ENCODE measurements at places on chromosomes 4 and X.

DNA sequence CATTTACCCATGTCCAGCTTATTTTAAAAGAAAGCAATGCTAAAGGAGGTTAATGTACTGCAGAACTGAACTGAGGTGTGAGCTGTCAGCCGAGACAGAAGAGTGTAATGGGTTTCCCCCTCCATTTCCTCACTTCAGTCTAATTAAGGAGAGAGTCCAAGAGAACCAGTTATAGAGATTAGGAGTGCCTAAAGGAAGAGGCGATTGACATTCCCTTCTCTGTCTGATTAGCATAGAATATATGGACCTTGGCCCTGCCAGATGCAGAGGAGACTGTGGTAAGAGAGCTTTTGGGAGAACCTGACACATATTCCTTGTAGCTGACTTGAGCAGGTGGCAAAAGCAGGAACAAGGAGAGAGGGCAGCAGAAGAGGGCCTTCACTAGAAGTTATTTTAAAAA is 137.5 kb upstream of the INPP4B start:
- no peak overlapping the region for H3K4me3 ChIP-seq
- H3K36me3 ChIP-seq = no peaks in the 10 kb centered on the region
- H3K4me1 ChIP-seq = no peaks in the 10 kb centered on the region
- H3K27me3 ChIP-seq = peaks cover 3% of the 10 kb centered on the region
- DNase-seq = no peak

DNA sequence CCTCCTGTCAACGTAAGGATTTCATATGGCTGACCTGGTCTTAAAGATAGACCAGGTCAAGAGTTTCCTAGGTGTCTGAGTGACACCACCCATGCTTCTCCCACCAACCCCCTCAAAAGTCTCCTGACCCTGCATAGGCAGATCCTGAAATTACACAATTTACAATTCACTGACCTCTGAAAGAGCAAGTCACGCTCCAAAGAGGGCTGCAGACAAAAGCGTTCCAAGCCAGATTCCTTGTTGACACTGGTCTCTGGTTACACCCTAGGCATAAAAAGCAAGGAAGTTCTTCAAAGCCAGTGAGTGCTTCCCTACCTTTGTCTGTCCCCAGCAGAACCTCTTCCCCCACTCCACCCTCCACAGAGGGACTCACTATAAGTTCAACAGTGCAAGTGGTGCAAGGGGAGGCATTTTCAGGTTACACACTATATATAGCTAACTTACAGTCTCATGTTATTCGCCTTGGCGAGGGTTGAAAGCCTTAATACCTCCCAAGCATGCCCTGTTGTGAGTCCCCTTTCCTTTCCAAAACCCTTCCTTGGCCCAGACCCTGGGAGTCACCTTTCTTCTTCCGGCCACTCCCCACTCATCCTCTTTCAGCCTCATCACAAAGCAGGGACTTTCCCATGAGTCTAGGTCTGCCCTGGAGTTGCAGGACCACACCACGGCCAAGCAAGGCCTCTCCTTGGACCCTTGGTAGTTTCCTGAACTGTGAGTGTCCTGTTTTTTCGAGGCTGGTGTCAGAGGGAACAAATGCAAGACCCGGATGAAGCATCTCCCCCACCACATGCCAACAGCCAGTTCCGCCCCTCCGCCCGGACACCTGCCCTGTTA is 58.0 kb upstream of the KLF3 start:
- DNase-seq = no peak
- no peaks in the 10 kb centered on the region for H3K36me3 ChIP-seq
- no peaks in the 10 kb centered on the region for H3K27me3 ChIP-seq

- no peaks in the 10 kb centered on the region for H3K27me3 ChIP-seq
- H3K4me1 ChIP-seq = no peaks in the 10 kb centered on the region
- DNase-seq = no peak
- H3K4me3 ChIP-seq = no peak overlapping the region
- H3K36me3 ChIP-seq = no peaks in the 10 kb centered on the region
These were observed 563.7 kb upstream of the PRKX start for GRCh38 chrX:4277122-4277521.

DNA sequence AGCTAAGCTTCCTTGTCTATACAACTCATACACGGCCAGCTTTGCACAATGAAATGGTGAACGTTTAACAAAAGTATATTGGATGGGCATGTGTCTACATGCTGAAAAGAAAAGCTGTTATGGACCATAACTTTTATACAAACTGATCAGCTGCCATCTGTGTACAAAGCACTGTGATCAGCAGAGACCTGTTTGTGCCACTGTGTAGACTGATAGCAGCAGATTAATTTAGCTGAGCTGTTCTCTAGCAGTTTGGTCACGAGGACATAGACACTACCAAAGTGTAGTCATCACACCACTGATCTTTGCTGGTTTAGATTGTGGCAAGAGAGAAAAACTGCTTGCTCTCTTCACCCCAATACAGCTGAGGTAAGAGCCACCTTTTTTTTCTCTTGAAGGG is 124.5 kb downstream of the RAPGEF2 start:
- no peaks in the 10 kb centered on the region for H3K27me3 ChIP-seq
- H3K4me3 ChIP-seq = no peak overlapping the region
- peaks cover 11% of the 10 kb centered on the region for H3K36me3 ChIP-seq
- H3K4me1 ChIP-seq = peaks cover 18% of the 10 kb centered on the region

- no peak for DNase-seq
- H3K4me3 ChIP-seq = no peak overlapping the region
- no peaks in the 10 kb centered on the region for H3K4me1 ChIP-seq
- H3K36me3 ChIP-seq = no peaks in the 10 kb centered on the region
- no peak overlapping the region for H3K27ac ChIP-seq
These were observed 548.6 kb downstream of the TLL1 start for GRCh38 chr4:166421556-166422156.

DNA sequence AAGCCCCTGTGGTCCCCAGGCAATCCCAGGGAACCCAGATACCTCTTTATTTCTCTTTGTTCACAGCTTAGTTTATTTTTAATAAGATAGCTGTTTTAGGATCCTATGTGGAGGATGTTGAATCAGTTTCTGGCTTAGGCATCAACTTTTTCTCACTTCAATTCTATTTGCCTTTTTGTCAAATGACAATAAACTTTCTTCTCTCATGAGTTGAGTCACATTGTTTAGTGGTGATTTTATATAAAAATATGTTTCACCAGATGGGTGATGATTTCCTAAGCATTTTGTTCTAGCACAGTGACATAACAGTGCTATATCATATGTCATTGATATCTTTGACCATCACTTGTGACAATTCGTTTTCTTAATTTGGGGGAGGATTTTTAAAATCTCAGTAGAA is 198.1 kb upstream of the PUDP start:
- no peak overlapping the region for H3K27ac ChIP-seq
- H3K4me3 ChIP-seq = no peak overlapping the region
- H3K27me3 ChIP-seq = no peaks in the 10 kb centered on the region
- no peak for DNase-seq
- H3K4me1 ChIP-seq = no peaks in the 10 kb centered on the region

DNA sequence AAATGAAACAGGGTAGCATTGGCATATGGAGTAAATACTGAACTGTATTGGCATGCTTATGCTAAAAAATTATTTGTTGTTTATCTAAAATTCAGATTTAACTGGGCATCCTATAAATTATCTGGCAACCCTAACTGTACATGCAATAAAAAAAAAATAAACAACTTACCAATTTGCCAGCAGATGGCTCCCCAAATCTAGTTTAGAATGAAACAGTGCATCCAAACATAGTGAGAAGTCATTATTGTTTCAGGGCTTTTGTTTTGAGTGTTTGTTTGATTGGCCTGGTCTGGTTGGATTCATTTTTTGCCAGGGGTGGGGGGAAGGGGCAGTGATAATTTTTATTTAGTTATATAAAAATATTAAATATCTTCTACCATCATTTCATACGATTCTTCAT is 12.8 kb upstream of the NSUN7 start:
- peaks cover 15% of the 10 kb centered on the region for H3K27me3 ChIP-seq
- no peak overlapping the region for H3K4me3 ChIP-seq
- no peak overlapping the region for H3K27ac ChIP-seq
- DNase-seq = no peak
- H3K4me1 ChIP-seq = peaks cover 10% of the 10 kb centered on the region
- no peaks in the 10 kb centered on the region for H3K36me3 ChIP-seq

DNA sequence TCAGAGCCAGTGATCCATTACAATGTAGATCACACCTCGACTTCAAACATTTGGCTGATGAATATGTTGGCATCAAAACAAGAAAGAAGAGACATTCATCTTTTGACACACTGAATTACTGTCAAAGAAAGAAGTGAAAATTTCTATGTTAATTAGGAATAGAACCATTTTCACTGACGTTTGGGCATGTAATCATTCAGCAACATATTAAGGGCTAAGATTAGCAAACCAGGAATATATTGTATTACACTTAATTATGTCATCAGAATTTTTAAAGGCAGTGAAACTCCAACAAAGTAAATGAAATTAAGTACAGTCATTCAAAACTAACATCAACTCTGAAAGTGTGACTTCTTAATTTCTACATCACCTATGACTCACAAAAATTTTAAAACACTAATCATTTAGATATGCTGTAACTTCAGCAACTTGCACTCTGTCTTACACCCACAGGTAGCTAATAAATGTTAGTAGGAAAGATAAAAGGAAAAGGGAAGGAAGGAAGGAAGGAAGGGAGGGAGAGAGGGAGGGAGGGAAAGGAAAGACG is 1.4 kb upstream of the SMR3A start:
- H3K4me1 ChIP-seq = no peaks in the 10 kb centered on the region
- H3K36me3 ChIP-seq = no peaks in the 10 kb centered on the region
- H3K27me3 ChIP-seq = no peaks in the 10 kb centered on the region
- no peak for DNase-seq
- H3K27ac ChIP-seq = no peak overlapping the region
- no peak overlapping the region for H3K4me3 ChIP-seq

DNA sequence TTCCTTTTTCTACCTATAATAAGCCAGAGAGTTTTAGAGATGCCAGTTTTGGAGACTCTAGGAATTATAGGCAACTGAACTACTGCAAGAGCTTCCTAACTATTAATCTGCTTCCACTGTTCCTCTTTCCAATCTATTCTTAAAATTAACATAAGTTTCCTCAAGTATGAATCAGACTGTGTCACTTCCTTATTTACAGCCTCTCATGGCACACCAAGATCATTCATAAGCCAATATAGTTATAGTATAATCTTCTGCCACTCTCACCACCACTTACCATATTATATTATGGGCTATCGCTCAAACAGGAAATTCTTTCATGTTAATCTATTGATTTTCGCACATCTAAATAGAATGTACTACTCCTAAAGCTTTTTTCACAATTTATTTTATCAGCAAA is 383.5 kb downstream of the STPG2 start:
- H3K27ac ChIP-seq = no peak overlapping the region
- H3K4me1 ChIP-seq = no peaks in the 10 kb centered on the region
- no peak for DNase-seq
- H3K27me3 ChIP-seq = no peaks in the 10 kb centered on the region

DNA sequence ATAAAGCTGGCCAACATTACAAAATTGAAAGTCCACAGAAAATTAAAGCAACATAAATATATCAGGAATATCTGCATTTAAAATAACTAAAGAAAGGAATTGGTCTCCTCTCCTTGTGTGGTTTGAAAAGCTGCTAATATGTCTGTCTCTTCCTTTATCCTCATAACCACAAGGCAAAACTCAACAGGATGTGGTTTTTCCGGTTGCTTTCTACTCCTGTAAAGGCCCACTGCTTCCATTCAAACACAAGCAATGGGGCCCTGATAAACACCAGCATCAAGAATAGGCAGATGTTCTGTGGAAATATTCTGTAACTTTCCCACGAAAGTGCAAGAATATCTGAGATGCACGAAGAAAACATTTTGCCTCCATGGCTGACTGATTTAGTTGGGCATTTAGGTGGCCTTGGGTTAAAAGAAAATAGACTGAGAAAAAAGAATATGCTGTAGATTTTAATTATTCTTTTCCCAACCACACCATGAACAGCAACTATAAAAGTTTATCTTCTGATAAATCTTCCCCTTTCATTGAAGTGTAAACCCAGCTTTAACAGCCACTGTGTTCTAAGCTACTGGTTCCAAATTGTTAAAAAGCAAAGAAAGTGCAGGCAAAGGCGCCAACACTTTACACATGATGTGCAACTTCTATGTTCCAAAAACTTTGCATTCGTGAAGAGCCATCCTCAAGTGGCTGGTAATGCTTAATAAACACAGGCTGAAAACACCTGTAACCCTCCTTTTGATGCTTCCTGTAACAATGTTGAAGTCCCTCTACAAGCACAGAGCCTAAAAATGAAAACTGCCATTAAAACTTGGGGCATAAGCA is 50.5 kb upstream of the NDST3 start:
- no peak for DNase-seq
- H3K4me1 ChIP-seq = no peaks in the 10 kb centered on the region
- H3K27me3 ChIP-seq = no peaks in the 10 kb centered on the region
- H3K4me3 ChIP-seq = no peak overlapping the region
- H3K27ac ChIP-seq = no peak overlapping the region

GRCh38 chrX:132652871-132653270 is 164.0 kb upstream of the MBNL3 start:
- H3K27me3 ChIP-seq = peaks cover 6% of the 10 kb centered on the region
- H3K4me1 ChIP-seq = no peaks in the 10 kb centered on the region
- H3K27ac ChIP-seq = no peak overlapping the region
- DNase-seq = no peak

GRCh38 chrX:39261446-39262147 is 460.3 kb downstream of the MID1IP1 start:
- peaks cover 29% of the 10 kb centered on the region for H3K4me1 ChIP-seq
- H3K36me3 ChIP-seq = no peaks in the 10 kb centered on the region
- no peaks in the 10 kb centered on the region for H3K27me3 ChIP-seq
- DNase-seq = no peak

DNA sequence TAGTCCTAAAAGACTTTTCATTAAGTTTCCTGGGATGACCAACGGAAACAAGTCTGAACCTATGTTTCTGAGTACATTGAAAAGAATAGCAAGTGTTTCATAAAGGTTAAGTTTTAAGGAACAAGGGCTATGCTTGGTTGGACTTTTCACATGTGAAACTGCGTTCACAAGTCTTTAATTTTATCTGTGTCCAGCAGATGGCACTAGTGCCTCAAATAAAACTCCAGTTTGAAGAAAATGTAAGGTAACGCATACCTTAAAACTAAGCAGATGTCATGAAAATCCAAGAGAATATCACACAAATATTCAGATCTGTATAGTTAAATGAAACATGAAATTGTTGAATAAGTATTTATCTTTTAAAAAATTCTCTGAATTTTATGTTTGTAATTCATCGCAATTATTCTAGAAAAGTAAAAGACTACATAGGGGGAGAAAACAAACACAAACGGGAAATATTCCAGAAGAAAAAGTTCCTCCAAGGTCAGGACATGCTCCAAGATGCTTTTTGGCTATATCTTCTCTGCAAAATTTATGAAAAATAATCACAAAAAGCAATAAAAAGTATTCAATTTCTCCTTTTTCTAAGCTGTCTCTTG is 89.6 kb upstream of the MAD2L1 start:
- no peak overlapping the region for H3K4me3 ChIP-seq
- no peak for DNase-seq
- H3K27ac ChIP-seq = no peak overlapping the region
- no peaks in the 10 kb centered on the region for H3K4me1 ChIP-seq
- H3K36me3 ChIP-seq = no peaks in the 10 kb centered on the region
- no peaks in the 10 kb centered on the region for H3K27me3 ChIP-seq

GRCh38 chr4:141560056-141560455 is 76.3 kb upstream of the IL15 start:
- H3K4me3 ChIP-seq = no peak overlapping the region
- no peaks in the 10 kb centered on the region for H3K4me1 ChIP-seq
- no peak for DNase-seq

Measured in activated CD8-positive, alpha-beta memory T cell treated with anti-CD3 and anti-CD28 coated beads, Interleukin-2, amount 10 ng/mL, durations not matched to agents 7 days and 5 days (primary cell).